Thymus (tissue), 14 donors: ENCODE measurements at places on chromosomes 6 and 20. TPM values are rescaled to one million over a fixed set of nuclear protein-coding genes. Genes with fewer than 3 reads are reported as not detected.
A peak's percentile ranks its signal among the peaks of the same experiment; 100 is the strongest.

DNA sequence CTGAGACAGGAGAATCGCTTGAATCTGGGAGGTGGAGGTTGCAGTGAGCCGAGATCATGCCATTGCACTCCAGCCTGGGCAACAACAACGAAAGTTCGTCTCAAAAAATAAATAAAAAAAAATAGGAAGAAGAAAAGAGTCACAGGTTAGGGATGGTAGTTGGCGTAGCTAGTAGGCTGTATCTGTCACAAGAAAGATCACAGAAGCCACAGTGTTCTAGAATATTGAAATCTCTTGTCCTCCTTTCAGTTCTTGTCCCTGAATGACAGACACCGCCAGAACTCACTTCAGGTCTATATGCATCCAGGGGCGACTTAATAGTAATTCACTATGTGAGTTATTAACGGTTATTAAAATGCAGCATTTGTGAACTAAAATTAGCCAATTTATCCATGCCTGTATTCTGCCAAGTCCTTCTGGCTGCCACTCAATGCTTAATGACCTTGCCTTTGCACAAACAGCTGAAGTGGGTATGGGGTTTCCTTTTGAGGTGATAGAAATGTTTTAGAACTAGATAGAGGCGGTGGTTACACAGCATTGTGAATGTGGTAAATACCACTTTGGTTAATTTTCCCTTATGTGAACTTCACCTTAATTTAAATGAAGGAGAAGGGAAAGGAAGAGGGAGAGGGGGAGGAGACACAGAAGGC, 41.3 kb upstream of the ZMYND8 start:
- H3K4me3 ChIP-seq, result no peak overlapping the region
- no peaks in the 10 kb centered on the region for H3K36me3 ChIP-seq
- H3K4me1 ChIP-seq, result no peaks in the 10 kb centered on the region
- H3K27me3 ChIP-seq, result no peaks in the 10 kb centered on the region
- no peak for DNase-seq
- no peak overlapping the region for H3K27ac ChIP-seq

GRCh38 chr6:11392778-11393507, 144.6 kb upstream of the TMEM170B start:
- no peaks in the 10 kb centered on the region for H3K27me3 ChIP-seq
- H3K27ac ChIP-seq, result no peak overlapping the region
- no peak overlapping the region for H3K4me3 ChIP-seq
- H3K36me3 ChIP-seq, result no peaks in the 10 kb centered on the region
- DNase-seq, result no peak

DNA sequence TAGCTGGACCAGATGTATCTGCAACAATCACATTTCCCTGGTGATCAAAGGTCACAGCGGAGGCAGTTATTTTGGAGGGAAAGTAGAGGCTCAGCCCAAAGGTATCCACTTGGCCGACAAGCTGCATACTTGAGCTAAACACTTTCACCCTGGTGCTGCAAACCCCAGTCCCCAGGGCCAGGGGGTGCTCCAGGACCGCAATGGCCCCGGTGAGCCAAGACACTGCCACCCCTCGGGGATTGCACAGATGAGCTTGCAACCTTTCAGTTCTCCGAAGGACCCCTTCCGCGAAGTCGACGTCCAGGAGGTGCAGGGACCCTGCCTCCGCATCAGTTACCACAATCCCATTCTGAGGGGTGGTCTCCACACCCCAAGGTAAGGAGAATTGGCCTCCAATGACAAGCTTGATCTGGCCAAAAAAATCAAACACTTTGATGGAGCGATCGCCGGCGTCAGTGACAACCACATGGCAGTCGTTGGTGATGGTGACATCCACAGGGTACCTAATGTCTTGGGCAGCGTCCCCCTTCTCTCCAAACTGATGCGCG, 823 bp downstream of the NHLRC1 start:
- H3K27ac ChIP-seq, result no peak overlapping the region
- H3K27me3 ChIP-seq, result no peaks in the 10 kb centered on the region
- DNase-seq, result no peak
- peaks cover 10% of the 10 kb centered on the region for H3K4me1 ChIP-seq
- H3K36me3 ChIP-seq, result no peaks in the 10 kb centered on the region
- H3K4me3 ChIP-seq, result peak overlapping the region; percentile 40

DNA sequence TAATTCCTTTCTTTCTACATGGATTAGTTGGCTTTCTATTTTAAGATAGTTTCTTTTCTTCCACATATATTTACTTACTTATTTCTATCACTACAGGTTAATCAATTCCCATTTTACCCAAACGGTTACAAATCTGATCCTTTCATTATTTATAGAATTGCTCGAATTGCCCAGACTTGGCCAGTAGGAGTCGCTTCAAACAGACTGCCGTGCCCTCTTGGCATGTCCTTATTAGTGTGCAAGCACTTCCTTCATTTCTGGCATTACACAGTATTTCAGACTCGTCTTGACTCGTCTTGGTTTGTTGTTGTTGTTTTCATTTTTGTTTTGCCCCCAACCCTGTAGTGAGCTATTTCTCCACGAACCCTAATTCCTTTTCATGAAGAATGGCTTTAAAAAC, 74.6 kb downstream of the SAMD3 start:
- H3K27me3 ChIP-seq, result no peaks in the 10 kb centered on the region
- H3K27ac ChIP-seq, result no peak overlapping the region
- no peaks in the 10 kb centered on the region for H3K36me3 ChIP-seq
- no peaks in the 10 kb centered on the region for H3K4me1 ChIP-seq

Gene SSTR4
- total RNA-seq, result not detected

Gene MROH8
- 2.8 TPM for total RNA-seq

GRCh38 chr6:139932671-139933070, 558.2 kb upstream of the CITED2 start:
- H3K36me3 ChIP-seq, result no peaks in the 10 kb centered on the region
- DNase-seq, result no peak
- H3K4me3 ChIP-seq, result no peak overlapping the region
- no peaks in the 10 kb centered on the region for H3K4me1 ChIP-seq
- no peaks in the 10 kb centered on the region for H3K27me3 ChIP-seq

GRCh38 chr20:15333170-15333569, 995.8 kb upstream of the FLRT3 start:
- H3K4me3 ChIP-seq, result no peak overlapping the region
- no peaks in the 10 kb centered on the region for H3K27me3 ChIP-seq
- no peaks in the 10 kb centered on the region for H3K36me3 ChIP-seq
- no peaks in the 10 kb centered on the region for H3K4me1 ChIP-seq

DNA sequence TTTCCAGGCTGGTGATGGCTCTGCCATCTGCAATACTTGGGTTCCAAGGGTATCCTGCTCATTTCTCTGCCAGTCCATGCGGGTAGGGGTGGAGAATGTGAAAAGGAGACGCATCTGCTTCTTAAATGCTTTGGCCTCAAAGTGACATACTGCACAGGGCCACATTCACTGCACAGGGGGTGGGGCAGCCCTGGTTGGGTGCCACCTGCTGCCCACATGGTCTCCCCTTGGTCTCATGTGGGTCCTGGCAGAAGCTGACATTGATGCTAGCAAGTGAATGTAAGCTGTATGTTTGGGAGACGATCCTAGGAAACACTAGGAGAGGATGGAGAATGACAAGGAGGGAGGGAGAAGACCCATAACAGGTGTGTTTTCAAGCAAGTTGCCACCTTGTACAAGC, 140.9 kb downstream of the EDN3 start:
- H3K4me1 ChIP-seq, result no peaks in the 10 kb centered on the region
- H3K36me3 ChIP-seq, result no peaks in the 10 kb centered on the region
- DNase-seq, result no peak
- no peak overlapping the region for H3K4me3 ChIP-seq
- no peak overlapping the region for H3K27ac ChIP-seq

Gene TENT5A
- 4.2 TPM for total RNA-seq

DNA sequence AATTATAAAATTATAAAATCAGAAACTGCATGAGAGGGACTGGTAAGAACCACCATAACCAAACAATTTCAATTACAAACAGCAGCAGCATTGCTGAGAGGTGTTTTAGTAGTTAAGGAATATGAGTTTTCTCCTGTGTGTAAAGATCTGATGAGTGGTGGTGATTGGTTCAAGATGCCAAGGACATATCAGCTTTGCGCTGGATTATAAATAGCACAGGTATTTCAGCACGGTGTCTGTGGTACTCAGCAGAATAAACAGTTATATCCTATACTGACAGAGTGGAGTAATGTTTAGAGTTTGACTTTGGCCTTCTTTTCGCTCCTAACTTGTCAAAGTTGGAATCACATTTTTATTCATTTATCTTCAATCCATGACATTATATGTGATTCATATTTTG, 501.0 kb downstream of the CDH26 start:
- no peaks in the 10 kb centered on the region for H3K36me3 ChIP-seq
- H3K4me3 ChIP-seq, result no peak overlapping the region
- no peak overlapping the region for H3K27ac ChIP-seq
- no peaks in the 10 kb centered on the region for H3K4me1 ChIP-seq
- no peak for DNase-seq
- H3K27me3 ChIP-seq, result no peaks in the 10 kb centered on the region

DNA sequence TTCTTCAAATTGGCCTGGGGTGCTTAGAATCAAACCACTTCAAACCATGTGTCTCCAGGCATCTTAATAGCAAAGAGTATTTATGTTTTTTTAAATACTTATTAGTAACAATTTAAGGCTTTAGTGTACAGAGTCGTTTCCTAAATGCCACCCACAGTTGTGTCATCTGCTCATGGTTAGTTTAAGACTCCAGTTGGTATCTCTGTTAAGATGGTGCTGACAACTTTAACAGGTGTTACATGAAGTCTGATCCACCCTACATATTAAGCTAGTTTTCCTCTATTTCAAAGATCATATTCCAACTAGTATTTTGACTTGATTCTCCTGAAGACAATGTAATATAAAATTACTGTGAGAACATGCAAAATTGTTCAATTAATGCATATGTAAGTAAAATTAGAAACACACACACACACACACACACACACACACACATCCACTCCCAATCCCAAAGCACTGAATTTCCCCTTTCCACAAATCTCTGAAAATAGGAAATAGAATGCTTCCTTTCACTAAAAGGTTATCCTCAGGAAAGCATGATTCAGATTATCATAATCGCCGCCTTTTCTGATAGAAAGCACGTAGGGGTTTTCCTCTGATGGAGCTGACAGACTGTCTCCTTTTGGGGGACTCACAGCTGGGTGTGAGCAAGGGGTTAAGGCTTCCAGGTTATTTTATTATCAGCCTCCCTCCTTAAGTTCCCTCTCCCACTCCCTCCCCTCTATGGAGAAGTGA, 10.5 kb downstream of the CNKSR3 start:
- no peak overlapping the region for H3K27ac ChIP-seq
- no peak for DNase-seq
- H3K27me3 ChIP-seq, result no peaks in the 10 kb centered on the region
- H3K36me3 ChIP-seq, result no peaks in the 10 kb centered on the region
- H3K4me1 ChIP-seq, result no peaks in the 10 kb centered on the region

Gene PPP1R3D
- total RNA-seq, result 3.2 TPM

- H3K4me1 ChIP-seq, result no peaks in the 10 kb centered on the region
- DNase-seq, result no peak
- H3K27ac ChIP-seq, result no peak overlapping the region
- no peak overlapping the region for H3K4me3 ChIP-seq
Observed at GRCh38 chr6:52726741-52727535, 36.3 kb downstream of the GSTA2 start.

GRCh38 chr20:60136645-60137401, 178.6 kb downstream of the CDH26 start:
- no peak overlapping the region for H3K4me3 ChIP-seq
- H3K36me3 ChIP-seq, result no peaks in the 10 kb centered on the region
- no peak for DNase-seq
- H3K4me1 ChIP-seq, result peaks cover 29% of the 10 kb centered on the region

Gene MTFR2
- total RNA-seq, result 2.5 TPM

GRCh38 chr6:25326960-25327359, 47.8 kb downstream of the CARMIL1 start:
- no peak overlapping the region for H3K4me3 ChIP-seq
- no peaks in the 10 kb centered on the region for H3K4me1 ChIP-seq
- H3K27ac ChIP-seq, result no peak overlapping the region
- no peaks in the 10 kb centered on the region for H3K27me3 ChIP-seq

DNA sequence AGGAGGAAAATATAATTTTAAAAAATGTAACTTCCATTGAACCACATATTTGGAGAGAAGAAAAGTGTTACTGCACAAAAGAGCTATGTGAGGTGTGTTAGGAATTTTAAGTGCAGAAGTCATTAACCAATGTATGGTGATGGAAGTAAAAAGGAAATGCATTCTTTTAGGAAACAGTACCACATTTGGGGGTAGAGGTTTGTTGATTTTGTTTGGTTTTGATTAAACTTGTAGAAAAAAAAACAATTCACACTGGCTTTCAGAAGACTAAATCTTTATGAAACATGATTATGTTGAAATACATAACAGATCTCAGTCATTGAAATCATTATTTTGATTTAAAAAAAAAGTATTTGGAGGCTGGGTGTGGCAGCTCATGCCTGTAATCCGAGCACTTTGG, 1287.0 kb upstream of the GJE1 start:
- H3K27me3 ChIP-seq, result no peaks in the 10 kb centered on the region
- no peak for DNase-seq
- H3K36me3 ChIP-seq, result no peaks in the 10 kb centered on the region
- no peaks in the 10 kb centered on the region for H3K4me1 ChIP-seq

Gene PACSIN1
- 1.7 TPM for total RNA-seq

- no peaks in the 10 kb centered on the region for H3K4me1 ChIP-seq
- no peak overlapping the region for H3K27ac ChIP-seq
- peak; percentile 62 for DNase-seq
- no peaks in the 10 kb centered on the region for H3K36me3 ChIP-seq
- peaks cover 17% of the 10 kb centered on the region for H3K27me3 ChIP-seq
- no peak overlapping the region for H3K4me3 ChIP-seq
Observed at GRCh38 chr20:44247586-44248409, 690 bp downstream of the GDAP1L1 start.

Gene ORC3
- 37.4 TPM for total RNA-seq

DNA sequence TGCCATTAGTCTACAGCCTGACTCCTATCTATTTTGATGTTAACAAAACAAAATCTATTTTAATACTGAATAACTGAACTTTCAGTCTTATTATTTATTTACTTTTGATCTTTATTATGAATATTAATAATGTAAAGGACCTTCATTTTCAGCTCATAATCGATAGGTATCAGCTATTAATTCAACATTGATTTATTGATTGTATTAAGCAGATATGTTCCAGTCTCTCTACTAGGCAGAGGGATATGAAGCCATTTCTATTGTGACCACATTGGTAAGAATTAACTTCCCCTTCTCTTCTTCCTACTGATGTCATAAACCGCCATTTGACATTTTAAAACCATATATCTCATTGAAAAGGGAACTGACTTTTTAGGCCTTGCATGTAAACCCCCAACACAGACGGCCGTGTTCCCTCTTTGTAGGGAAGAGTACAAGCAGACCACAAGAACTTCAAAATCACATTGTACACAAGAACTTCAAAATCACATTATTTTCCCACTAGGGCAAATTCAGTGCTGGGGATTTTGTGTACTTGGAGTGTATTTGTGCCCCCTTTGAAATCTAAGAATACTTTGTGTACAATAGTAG, 69.5 kb upstream of the FABP7 start:
- H3K36me3 ChIP-seq, result no peaks in the 10 kb centered on the region
- no peak overlapping the region for H3K4me3 ChIP-seq
- H3K27me3 ChIP-seq, result no peaks in the 10 kb centered on the region
- H3K27ac ChIP-seq, result no peak overlapping the region

Gene CCDC170
- 0.66 TPM for total RNA-seq

GRCh38 chr6:156634951-156635371, 142.2 kb upstream of the ARID1B start:
- no peak for DNase-seq
- H3K4me1 ChIP-seq, result peaks cover 19% of the 10 kb centered on the region
- no peak overlapping the region for H3K4me3 ChIP-seq
- no peak overlapping the region for H3K27ac ChIP-seq
